ENCODE measurements at places on chromosomes 1 and 21. TPM values are rescaled to one million over a fixed set of nuclear protein-coding genes. Genes with fewer than 3 reads are reported as not detected.

Gene FBLIM1
- 143 TPM for total RNA-seq

Gene LHX8
- total RNA-seq = not detected

DNA sequence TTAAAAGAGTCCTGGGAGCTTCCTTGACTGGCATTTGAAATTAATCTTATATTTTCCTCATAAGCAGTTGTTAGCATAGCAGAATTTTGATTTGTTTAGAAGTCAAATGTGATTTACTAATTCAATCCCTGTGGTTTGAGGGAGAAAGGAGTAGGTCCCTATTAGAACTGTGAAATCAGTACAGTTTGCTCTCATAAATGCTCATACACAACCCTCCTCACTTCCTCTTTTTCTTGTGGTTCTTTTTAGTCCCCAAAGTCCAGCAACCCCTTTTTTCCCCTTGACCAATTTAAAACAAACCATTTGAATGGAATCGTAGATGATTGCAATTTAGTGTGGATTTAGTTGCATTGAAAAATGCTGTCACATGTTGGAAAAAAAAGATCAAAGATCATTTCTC is 9.2 kb upstream of the IFI44 start:
- DNase-seq = no peak

GRCh38 chr1:53737648-53738204 is 1.2 kb downstream of the GLIS1 start:
- DNase-seq = no peak

DNA sequence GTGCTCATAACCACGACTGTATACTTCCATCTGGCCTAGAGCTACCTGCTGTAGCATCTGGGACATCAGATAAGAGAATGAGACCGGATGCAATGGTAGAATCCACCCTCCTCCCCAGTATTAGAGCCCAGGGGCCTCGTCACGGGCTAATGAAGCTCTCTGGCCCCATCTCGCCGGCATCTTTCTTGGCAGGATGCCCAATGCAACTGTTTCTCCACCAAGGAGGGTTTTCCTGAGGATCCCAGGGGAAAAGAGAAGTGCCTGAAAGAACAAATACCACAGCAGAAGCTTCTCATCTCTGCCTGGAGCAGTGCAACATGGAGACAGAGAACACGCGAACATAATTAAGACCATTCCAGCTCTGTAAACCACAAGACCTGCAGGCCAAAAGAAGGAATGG is 80.0 kb downstream of the VWA5B1 start:
- DNase-seq = no peak

DNA sequence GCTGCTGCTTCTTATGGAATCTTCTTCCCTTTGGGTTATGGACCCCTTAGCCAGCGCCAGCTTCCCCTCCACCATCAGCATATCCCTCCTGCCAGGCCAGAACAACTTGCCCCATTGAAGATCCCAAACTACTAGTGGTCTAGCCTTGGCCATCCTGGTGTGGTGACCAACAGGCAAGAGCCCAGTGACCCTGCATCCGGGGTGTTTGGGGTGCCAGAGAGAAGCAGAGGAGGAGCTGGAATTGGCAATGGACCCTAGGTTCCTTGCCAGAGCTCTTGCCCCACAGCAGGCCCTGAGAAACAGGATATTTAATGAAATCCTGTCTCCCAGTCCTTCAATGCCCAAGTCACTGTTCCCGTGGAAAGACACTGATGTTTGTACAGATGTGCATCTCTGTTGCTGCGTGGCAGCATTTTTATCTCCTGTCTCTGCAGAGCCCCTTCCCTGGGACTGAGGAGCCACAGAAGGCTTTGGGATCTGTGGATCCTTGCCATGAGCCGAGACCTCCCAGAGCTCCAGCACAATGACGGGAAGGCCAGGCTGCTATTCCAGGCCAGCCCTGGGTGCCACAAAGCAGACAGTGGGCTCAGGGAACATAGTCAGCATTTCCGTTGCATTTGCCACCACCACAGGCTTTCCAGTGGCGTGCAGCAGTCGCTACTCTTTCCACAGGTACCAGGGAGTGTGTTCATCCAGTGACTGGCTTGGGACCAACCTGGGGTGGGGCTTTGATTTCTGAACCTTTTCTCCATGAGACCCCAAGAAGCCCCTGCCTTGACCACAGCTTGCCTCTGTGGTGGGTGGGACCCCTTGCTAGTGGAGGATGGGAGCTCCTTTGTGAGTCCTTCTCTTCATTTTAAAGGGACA is 21.6 kb downstream of the NAV1 start:
- DNase-seq = no peak
